Stimulated activated CD4-positive, alpha-beta T cell treated with anti-CD3 and anti-CD28 coated beads, TNF-alpha, amount 100 ng/mL, for 24 hours (primary cell): ENCODE measurements at places on chromosomes 16 and 17.
A peak's percentile ranks its signal among the peaks of the same experiment; 100 is the strongest.

- DNase-seq, result no peak
Observed at GRCh38 chr17:10304758-10305300, 68.0 kb downstream of the MYH13 start.

DNA sequence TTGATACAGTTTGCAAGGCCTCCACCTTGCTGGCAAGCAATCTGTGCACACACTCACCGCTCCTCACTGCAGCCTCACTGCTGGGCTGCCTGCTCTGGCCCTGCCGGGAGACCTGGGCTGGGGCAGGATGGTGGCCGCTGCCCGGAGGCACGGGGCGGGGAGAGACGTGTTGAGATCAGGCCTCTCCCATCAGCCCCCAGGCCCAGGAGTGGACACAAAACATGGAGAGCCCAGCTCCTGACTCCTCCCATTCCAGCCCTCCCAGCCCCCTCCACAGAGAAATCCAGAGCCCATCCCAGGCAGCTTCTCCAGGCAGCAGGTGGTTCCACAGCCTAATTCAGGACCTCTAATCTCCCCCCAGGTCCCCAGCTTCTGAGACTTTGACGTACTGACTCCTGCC is 23.1 kb upstream of the RPL38 start:
- no peak for DNase-seq

- DNase-seq, result no peak
Observed at GRCh38 chr16:12462426-12463280, 341.0 kb downstream of the CPPED1 start.

DNA sequence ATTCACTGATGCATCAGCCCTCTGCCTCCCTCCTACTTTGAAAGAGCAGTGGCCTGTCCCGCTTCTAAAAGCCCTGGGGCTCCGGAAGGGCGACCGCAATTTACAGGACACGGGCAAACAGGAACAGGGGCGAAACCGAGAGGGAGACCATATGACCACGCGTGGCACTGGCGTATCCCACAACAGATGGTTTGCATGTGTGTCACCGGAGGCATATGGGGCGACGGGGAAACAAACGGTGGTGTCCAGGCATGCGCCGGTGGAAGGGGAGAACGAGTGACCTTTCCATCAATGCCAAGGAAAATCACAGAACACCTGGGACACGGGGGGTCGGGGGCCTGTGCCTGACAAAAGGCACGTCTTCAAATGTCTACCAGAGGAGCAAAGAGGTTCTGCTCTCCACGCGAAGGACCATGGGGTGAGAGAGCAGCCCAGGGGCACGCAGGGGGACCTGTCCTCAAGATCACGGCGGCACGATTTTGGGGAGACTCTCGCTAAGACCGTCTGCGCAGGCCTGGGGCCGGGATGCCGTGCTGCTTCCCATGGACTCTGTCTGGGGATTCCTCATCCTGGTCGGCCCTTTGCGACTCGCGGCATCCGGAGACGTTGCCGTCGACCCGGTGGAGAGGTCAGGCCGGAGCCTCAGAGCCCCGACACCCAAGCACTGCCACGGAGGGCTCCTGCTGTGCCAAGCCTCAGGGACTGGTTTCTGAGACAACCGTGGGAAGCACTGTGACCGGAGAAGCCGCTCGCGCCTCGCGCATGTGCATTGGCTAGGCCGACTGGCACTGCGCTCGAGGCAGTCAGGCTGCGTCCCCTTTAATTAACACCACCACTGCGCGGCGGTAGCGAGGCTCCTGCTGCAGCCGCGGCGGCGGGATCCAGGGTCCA is 12.8 kb upstream of the KCNJ18 start:
- DNase-seq, result no peak

DNA sequence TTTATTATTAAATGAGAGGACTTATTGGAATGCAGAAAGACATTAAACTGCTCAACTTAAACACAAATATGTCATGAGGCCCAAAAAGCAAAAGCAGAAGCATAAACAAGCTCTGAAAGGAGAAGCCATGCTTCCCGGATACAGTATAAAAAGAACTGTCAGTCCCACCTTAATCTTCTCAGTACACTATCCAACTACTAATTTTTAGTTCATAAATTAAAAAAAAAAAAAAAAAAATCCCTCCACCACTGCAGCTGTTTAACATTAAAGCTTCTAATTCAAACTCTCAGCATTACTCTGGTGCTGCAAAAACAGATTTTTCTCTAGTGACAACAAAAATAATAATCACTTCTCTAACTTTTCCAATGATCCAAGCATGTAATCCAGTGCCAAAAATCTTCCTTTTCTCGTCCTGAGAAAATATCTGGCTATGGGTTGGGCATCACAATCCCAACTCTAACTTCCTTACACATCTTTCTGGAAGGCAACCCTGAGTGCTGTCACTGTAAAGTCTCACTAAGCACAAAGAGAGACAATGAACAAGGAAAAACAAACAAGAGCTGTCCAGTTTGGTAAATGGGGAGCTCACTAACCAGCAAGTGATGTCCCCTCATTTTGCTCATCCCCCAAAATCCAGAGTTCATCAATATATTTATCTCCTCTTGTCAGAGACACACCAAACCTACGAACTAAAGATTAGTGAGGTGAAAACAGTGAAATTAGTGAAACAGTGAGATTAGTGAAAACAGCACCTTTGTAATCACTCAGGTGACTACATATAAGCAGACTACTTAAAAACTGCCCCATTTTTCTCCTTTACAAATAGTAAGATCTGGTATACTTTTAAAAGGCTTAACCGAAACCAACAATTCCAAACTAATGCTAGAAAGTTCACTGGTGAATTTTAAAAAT is 5.5 kb downstream of the USP32 start:
- DNase-seq, result no peak

DNA sequence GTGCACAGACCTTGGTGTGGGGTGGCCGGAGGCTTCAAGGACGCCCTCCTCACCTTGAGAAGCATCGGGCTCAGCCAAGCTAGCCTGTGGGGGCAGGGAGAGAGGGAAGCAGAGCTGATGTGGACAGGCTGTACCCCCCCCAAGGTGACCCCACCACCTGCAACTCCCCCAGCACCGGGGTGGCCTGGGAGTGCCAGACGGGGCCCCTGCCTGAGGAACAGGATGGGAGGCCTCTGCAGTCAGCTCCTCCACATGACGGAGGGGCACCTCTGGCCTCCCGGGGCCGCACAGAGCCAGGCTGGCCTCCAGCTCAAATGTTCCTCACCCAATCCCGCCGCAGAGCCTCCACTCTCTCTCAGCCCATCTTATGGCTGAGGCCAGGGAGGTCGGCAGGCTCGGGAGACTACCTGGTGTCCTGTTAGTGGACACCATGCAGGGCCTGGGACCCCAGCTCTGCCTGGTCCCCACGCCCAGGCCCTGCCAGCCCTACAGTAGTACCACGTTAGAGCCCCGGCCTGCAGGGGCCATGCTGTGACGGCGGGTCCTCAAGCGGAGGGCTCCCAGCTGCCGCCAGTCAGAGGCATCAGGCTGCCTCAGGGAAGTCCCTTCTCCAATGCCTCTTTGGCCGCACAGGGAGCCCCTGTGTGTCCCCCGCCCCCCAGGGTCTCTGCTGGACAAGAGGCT is 19.4 kb upstream of the SLC38A10 start:
- no peak for DNase-seq

GRCh38 chr17:28554565-28554964 is 2.1 kb upstream of the UNC119 start:
- no peak for DNase-seq

GRCh38 chr16:55569025-55569424 is 2.5 kb downstream of the CAPNS2 start:
- no peak for DNase-seq

GRCh38 chr17:57726213-57726790 is 18.8 kb downstream of the CCDC182 start:
- DNase-seq, result no peak

GRCh38 chr17:57640079-57640478 is 105.0 kb downstream of the CCDC182 start:
- no peak for DNase-seq

DNA sequence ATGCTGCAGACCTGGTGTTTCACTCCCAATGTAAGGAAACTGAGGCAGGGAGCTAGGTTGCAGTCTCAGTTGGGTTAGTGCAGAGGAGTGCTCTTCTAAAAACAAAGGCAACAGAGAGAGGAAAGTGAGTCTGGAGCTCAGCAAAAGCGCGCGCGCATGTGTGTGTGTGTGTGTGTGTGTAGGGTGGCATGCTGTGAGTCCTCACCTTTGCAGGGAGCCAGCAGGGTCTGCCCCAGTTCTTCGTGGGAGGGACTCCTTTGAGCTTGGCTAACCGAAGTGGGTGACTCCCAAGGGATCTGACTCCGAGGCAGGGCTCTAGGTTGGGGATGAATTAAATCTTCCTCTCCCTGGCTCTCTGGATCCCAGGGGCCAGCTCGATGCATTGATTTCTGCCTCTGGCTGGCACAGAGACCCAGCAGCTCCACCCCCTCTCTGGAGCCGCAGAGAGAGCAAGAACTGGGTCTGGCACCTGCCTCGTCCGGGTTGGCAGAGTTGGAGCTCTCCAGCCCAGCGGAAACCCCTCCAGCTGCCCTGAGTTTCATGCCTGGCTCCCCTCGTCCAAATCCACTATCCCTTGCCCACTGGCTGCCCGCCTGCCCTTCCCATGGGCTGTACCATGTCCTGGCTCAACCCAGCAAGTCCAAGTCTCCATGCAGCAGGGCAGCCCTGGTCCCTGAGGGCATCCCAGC is 1.3 kb upstream of the BTBD17 start:
- no peak for DNase-seq

- no peak for DNase-seq
Observed at GRCh38 chr17:38724337-38724988, 5.7 kb upstream of the CISD3 start.

DNA sequence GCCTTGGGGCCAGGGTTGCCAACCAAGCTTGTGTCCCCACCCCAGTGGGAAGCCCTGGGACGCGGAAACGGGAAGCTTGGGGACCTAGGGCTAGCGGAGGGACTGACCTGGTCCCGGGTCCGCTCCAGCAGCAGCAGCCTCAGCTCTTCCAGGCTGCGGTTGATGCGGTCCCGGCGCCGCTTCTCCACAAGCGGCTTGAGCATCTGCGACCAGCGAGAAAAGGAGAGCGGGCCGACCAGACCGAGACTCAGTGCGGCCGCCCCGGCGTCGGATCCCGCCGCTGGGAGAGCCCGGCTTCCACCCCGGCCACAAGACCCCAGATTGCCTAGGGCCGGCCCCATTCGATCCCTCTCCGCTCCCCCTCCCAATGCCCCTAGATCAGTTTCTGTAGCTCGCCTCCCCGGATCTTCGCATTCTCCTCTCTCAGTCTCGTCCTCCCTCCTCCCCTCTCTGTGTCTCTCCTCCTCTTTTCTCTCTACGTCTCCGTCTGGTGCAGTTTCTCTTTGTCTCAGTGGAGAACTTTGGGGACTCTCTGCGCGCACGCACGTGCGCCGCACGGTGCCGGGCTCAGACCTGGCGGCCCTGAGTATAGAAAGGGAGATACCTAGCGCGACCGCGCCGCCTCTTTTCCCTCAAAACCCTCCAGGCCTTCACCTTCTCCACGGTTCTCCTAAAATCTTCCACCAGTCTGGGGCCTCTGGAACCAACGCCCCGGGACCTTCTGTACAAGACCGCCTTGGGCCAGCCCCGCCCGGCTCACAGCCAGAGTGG is 797 bp downstream of the HES7 start:
- peak; percentile 51 for DNase-seq

DNA sequence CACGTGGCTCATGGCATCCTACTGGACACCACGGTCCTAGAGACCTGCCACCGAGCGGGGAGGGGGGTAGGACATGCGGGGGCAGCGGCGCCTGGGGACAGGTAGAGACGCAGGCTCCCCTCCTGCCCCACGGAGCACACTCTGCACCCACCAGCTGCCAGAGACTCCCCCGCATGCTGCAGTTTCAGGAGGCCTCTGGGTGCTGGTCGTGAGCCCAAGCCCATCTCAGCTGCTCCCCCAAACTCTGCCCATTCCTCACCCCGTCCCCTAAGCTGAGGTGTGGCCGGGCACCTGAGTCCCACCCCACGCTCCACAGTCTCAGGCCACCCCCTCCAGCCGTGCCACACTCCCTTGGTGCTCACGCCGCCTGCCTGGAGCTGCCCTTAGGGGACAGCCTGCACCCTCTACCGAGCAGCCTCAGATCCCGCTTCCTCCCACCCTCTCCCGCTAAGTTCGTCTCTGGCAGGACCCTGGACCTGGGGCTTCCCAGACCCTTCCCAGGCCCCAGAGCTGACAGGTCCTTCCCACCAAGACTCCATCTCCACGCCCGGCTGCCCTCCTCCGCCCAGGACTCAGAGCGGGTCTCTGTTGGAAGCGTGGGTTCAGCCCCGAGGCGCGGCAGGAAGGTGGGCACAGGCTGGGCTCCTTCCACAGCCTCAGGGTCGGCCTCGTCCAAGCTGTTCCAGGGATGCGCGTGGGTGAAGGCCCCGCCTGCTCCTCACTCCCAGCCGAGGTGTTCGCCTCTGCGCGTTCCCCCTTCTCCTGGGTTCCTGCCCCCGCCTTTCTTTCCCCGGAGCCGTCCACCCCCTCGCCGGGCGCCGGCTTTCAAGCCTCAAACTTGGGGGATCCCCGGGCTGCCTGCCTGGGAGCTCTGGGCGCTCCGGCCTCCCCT is 1.3 kb downstream of the RAB40B start:
- no peak for DNase-seq

DNA sequence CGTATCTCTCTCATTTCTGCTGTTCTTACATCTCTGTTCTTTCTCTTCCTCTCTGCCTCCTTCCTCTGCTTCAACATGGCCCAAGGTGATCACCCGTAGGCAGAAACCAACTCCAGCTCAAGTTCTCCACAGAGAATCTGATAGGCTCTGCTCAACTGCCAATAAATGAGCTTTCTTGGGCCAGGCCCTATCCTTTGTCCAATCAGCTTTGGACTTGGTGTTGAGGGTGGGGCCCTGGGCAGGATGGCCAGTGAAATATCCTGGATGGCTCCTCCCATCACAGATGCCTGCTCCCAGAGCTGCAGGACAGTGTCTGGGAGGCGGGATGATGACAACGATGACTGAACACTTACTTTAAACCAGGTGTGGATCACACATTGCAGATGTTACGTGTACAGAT is 17.4 kb upstream of the BRD7 start:
- no peak for DNase-seq

DNA sequence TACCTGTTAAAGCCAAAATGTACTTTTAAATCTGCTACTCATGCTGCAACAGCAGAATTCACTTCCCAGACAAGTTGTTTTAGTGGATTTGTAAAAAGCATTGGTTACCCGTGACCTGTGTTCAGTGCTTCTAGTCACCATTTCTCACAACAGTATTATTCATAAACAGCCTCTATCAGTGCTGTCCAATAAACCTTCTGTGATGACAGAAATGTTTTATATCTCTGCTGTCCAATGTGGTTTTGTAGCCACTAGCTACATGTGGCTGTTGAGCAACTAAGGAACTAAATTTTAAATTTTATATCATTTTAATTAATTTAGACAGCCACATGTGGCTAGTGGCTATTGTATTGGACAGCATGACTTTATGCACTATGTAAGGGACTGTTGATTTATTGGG is 12.6 kb downstream of the MAP3K3 start:
- no peak for DNase-seq

DNA sequence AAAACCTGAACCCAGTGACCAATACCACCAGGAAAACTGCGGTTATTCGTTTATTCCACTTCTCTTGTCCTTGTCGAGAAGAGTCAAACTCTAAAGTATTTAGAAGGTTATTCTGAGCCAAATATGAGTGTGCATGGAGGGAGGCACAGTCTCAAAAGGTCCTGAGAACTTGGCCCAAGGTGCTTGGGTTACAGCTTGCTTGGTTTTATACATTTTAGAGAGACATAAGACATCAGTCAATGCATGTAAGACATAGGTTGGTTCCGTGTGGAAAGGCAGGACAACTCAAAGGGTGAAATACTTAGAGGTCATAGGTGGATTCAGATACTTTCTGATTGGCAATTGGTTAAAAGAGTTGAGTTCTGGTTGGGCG is 681 bp upstream of the TRAP1 start:
- DNase-seq, result no peak
